ENCODE measurements at places on chromosomes 3 and 15. TPM values are rescaled to one million over a fixed set of nuclear protein-coding genes. Genes with fewer than 3 reads are reported as not detected.

Gene INSYN1
- 2.0 TPM for total RNA-seq

Gene GOLGA6L7
- total RNA-seq = not detected

Gene SLC51A
- total RNA-seq = not detected

Gene LRRC34
- not detected for total RNA-seq

Gene GHRL
- not detected for total RNA-seq

Gene GOLGA8M
- not detected for total RNA-seq

Gene TRAK1
- 17.7 TPM for total RNA-seq

Gene CEMIP
- total RNA-seq = 2.1 TPM

Gene SOX14
- not detected for total RNA-seq

Gene MINAR1
- total RNA-seq = 0.71 TPM

Gene SLC22A13
- total RNA-seq = not detected

Gene DCLK3
- not detected for total RNA-seq

Gene GPR15
- total RNA-seq = not detected

Gene MESP1
- total RNA-seq = 7.2 TPM

Gene APH1B
- total RNA-seq = 23.2 TPM

Gene TMEM108
- not detected for total RNA-seq

Gene SST
- total RNA-seq = not detected

Gene CHRD
- total RNA-seq = 0.12 TPM

Gene CYP8B1
- not detected for total RNA-seq

Gene BDH1
- 2.5 TPM for total RNA-seq

Gene WDR93
- 0.20 TPM for total RNA-seq

Gene KCNMB2
- total RNA-seq = not detected

Gene SAMD7
- not detected for total RNA-seq

Gene PTX3
- total RNA-seq = 0.80 TPM

Gene GPR149
- total RNA-seq = not detected

Gene SPINT1
- 0.85 TPM for total RNA-seq

Gene GJD2
- not detected for total RNA-seq

Gene DLEC1
- 0.07 TPM for total RNA-seq

Gene ERC2
- 0.10 TPM for total RNA-seq

Gene SPSB4
- 0.13 TPM for total RNA-seq

Gene CSTA
- 1.2 TPM for total RNA-seq

Gene ACKR4
- total RNA-seq = not detected

Gene BBX
- total RNA-seq = 15.6 TPM

Gene FGF12
- total RNA-seq = 0.38 TPM

Gene STARD9
- total RNA-seq = 1.9 TPM

Gene NMNAT3
- 1.2 TPM for total RNA-seq

Gene PLA2G4D
- total RNA-seq = not detected

Gene POLQ
- 7.5 TPM for total RNA-seq

Gene TTLL13
- total RNA-seq = 0.16 TPM

Gene TMEM158
- 25.8 TPM for total RNA-seq

Gene SLC2A2
- total RNA-seq = not detected

Gene GASK1A
- total RNA-seq = not detected

Gene NKIRAS1
- 10.8 TPM for total RNA-seq

Gene IMPG2
- total RNA-seq = not detected

Gene CEP19
- 2.2 TPM for total RNA-seq

Gene SH3GL3
- 0.68 TPM for total RNA-seq

Data from A549 treated with DMSO at 1 μM for 4 hours (cell line).